ENCODE measurements at places on chromosomes 4 and X.

GRCh38 chr4:98679738-98680137, 21.3 kb upstream of the TSPAN5 start:
- peaks cover under 1% of the 10 kb centered on the region for H3K4me1 ChIP-seq
- peaks cover 3% of the 10 kb centered on the region for H3K27me3 ChIP-seq
- no peak for DNase-seq

DNA sequence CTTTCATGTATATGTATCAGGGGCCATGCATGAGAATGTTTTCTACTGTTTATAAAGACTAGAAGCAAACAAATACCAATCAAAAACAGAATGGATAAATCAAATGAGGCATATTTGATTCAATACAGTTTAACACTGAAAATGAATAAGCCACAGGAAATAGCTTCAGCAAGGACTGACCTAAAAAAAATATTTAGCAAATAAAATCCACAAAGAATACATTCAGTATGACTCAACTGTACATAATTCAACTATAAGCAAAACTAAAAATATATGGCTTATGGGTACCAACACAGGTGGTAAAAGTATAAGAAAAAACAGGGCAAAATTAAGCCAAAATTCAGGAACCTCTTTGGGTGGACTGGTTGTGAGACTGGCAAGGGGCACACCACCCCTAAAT, 112.9 kb downstream of the KCNIP4 start:
- DNase-seq: no peak
- no peaks in the 10 kb centered on the region for H3K36me3 ChIP-seq
- no peaks in the 10 kb centered on the region for H3K4me1 ChIP-seq
- H3K27ac ChIP-seq: no peak overlapping the region
- no peaks in the 10 kb centered on the region for H3K27me3 ChIP-seq

DNA sequence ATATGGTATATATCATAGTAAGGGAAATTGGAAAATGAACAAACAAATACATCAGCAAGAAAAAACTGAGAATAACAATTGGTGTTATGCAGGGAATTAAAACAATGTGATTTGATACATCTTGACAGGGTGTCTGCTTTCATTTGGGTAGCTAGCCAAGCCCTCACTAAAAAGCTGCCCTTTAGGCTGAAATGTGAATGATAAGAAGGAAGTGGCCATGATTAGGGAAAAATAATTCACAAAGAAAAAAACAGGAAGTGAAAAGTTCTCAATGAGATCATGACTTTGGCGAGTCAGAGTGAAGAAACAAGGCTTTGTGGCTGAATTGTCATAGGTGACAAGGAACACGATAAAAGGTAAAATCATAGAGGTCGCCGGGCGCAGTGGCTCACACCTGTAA, 675.8 kb upstream of the SLIT2 start:
- no peaks in the 10 kb centered on the region for H3K4me1 ChIP-seq
- H3K4me3 ChIP-seq: no peak overlapping the region
- H3K27ac ChIP-seq: no peak overlapping the region
- no peak for DNase-seq

DNA sequence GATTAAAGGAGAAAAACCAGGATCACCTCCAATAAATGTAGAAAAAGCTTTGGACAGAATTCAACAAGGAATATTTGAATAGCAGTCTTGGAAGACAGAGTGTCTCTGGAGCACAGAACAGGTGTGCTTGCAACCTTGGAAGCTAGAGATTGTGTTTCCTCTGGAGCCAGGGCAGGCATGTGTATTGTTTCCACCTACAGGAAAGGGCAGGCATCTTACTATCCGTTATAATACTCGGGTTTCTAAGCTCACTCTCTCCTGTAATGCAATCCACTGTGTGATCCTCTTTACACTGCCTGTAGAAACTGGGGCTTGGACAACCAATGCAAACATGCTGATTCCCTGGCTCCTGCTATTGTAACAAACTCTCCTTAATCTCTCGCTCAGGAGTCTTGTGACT, 14.4 kb downstream of the CCDC110 start:
- DNase-seq: no peak
- no peak overlapping the region for H3K4me3 ChIP-seq
- peaks cover 27% of the 10 kb centered on the region for H3K27me3 ChIP-seq

DNA sequence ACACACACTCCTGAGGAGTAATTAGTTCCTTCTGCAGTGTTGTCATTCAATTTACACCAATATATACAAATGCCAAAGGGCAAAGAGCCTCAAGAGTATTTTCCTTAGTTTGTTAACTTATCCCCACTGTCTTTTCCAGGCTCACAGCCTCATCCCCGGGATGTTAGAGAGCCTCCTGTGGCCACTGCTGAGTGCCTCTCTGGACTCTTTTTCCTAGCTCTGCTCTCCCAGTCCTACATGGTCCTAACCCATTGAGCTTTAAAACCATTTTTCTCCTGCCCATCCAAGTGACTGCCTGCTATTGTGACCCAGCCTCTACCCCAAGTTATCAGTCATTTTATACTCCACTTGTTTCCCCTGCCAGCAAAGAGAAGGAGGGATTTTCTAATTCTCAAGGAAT, 23.5 kb upstream of the TTC29 start:
- H3K27ac ChIP-seq: no peak overlapping the region
- no peaks in the 10 kb centered on the region for H3K36me3 ChIP-seq
- H3K27me3 ChIP-seq: peaks cover 3% of the 10 kb centered on the region
- H3K4me1 ChIP-seq: no peaks in the 10 kb centered on the region
- DNase-seq: no peak
- H3K4me3 ChIP-seq: no peak overlapping the region

DNA sequence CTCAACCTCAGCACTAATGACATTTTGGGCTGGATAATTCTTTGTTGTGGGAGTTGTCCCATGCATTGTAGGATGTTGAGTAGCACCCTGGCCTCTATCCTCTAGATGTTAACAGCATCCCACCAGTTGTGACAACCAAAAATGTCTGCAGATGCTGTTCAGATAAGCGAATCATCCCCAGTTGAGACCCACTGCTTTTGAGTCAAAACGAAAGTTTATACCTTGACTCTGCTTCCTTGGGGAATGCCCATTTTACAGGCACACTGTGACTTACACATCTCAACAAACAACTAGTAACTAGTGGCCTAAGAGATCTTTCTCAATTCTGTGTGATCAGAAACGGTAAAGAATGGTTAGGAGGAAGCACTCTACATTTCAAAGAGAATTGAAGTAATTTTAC, 37.0 kb downstream of the SEPSECS start:
- no peaks in the 10 kb centered on the region for H3K27me3 ChIP-seq
- DNase-seq: no peak
- no peaks in the 10 kb centered on the region for H3K4me1 ChIP-seq
- peaks cover 4% of the 10 kb centered on the region for H3K36me3 ChIP-seq
- H3K27ac ChIP-seq: no peak overlapping the region

DNA sequence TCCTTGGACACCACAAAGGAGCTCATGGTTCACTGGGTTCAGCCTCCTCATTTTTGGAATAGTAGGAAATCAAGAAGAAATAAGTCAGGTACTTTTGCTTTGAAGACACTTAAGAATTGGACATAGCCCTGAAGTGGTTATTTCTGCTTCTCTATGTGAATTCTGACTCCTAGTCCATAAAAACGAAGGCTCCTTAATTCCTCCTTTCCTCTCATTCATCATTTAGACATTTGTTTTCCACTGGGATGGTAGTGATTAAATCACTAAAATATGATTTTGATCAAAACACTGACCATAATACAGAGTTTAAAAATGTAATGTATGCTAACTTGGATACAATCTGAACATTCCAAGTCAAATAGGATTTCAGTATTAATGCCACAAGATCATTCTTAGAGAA, 34.7 kb upstream of the CYP2U1 start:
- H3K4me1 ChIP-seq: peaks cover 8% of the 10 kb centered on the region
- no peak for DNase-seq
- no peak overlapping the region for H3K4me3 ChIP-seq
- peaks cover 3% of the 10 kb centered on the region for H3K27me3 ChIP-seq
- peak overlapping the region; percentile 49 for H3K27ac ChIP-seq
- no peaks in the 10 kb centered on the region for H3K36me3 ChIP-seq

GRCh38 chr4:2798399-2799223, 5.7 kb downstream of the SH3BP2 start:
- no peak for DNase-seq
- H3K4me3 ChIP-seq: no peak overlapping the region
- H3K4me1 ChIP-seq: peaks cover 56% of the 10 kb centered on the region
- no peaks in the 10 kb centered on the region for H3K36me3 ChIP-seq
- peak overlapping the region; percentile 32 for H3K27ac ChIP-seq

DNA sequence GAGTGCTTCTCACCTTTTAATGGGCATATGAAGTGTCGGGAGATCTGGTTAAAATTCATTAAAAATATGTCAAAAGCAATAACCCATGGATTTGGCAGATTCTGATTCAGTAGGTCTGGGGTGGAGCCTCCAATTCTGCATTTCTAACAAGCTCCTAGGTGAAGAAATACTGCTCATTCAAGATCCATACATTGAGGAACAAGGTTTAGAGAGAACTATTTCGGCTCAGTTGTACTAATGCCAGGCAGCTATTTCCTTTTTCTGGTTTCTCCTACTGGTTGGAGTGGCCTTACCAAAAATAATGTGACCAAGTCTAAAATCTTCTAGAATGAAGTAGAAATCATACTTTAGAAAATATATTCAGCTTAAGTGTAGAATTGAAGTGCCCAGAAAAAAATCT, 117.5 kb downstream of the TSPAN7 start:
- H3K36me3 ChIP-seq: no peaks in the 10 kb centered on the region
- H3K4me3 ChIP-seq: no peak overlapping the region
- H3K27me3 ChIP-seq: peaks cover 4% of the 10 kb centered on the region
- no peak overlapping the region for H3K27ac ChIP-seq

- H3K27ac ChIP-seq: no peak overlapping the region
- no peak for DNase-seq
- H3K4me1 ChIP-seq: no peaks in the 10 kb centered on the region
- H3K27me3 ChIP-seq: peaks cover 7% of the 10 kb centered on the region
- H3K4me3 ChIP-seq: no peak overlapping the region
These were observed 13.4 kb upstream of the ZCCHC18 start for GRCh38 chrX:104098919-104099318.

- peaks cover 10% of the 10 kb centered on the region for H3K27me3 ChIP-seq
- H3K27ac ChIP-seq: peak overlapping the region; percentile 63
- peak overlapping the region; percentile 62 for H3K4me3 ChIP-seq
- DNase-seq: no peak
These were observed 158.2 kb downstream of the DEFB131A start for GRCh38 chr4:9602389-9602914.

DNA sequence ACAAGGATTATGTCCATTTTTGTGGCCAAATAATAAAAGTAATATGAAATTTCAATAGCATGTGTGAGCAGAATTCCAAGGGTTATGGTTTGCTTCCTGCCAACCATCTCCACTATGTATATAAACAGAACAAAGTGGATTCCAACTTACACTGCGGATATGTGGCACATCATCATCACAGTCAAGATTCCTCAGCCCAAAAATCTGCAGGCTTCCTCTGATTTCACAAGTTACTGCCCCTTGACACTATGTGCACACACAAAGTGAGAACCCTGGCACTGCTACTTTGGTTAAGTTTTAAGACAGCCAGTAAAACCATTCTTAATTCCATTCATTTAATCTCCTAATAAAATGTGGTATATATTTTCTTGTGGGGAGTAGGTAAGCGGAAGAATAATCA, 76.4 kb downstream of the LEF1 start:
- H3K4me1 ChIP-seq: peaks cover 15% of the 10 kb centered on the region

- no peak overlapping the region for H3K4me3 ChIP-seq
- H3K27me3 ChIP-seq: no peaks in the 10 kb centered on the region
- DNase-seq: no peak
- H3K27ac ChIP-seq: peak overlapping the region; percentile 1
- H3K36me3 ChIP-seq: peaks cover 12% of the 10 kb centered on the region
These were observed 56.6 kb downstream of the WWC2 start for GRCh38 chr4:183155450-183156184.

GRCh38 chrX:45762699-45763647, 562.3 kb upstream of the DIPK2B start:
- no peak overlapping the region for H3K4me3 ChIP-seq
- no peaks in the 10 kb centered on the region for H3K27me3 ChIP-seq
- DNase-seq: no peak
- peaks cover 19% of the 10 kb centered on the region for H3K36me3 ChIP-seq
- peak overlapping the region; percentile 73 for H3K27ac ChIP-seq
- peaks cover 49% of the 10 kb centered on the region for H3K4me1 ChIP-seq

DNA sequence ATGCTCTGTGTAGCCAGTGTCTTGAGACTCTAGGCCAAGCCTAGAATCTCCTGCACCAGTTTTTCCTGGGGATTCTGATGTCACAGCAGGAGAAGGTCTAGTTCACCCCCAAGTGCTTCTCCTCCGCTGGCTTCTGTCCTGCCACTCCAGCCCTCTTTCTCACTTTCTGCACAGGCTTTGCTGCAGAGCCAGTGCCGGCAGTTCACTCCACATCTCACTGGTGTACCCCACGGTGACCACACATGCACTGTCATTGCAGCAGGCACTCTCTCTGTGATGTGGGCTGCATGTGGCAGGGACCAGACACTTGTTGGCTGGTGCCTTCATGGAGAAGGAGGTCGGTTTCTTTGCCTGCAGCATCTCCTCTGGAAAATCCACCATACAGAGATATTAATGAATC, 643.8 kb upstream of the GALNTL6 start:
- H3K36me3 ChIP-seq: no peaks in the 10 kb centered on the region
- no peak for DNase-seq
- no peak overlapping the region for H3K4me3 ChIP-seq
- no peaks in the 10 kb centered on the region for H3K4me1 ChIP-seq

DNA sequence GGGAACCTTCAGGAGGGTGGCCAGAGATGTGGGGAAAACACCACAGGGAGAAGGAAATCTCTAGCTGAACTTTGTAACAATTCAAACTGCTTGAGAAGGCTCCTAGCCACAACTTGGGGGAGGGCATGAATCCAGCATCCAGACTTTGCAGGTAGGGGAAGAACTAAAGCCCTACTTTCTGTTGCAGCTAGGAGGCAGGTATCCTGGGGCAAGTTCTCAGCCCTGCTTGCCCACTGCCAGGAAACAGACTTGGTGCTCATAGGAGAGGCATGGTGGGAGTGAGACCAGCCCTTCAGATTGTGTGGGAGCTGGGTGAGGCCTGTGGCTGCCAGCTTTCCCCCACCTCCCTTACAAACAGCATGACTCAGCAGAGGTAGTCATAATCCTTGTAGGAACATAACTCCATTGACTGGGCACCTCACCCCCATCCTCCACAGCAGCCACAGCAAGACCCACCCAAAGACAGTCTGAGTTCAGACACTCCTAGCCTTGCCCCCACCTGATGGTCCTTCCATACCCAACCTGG, 209.5 kb upstream of the CPEB2 start:
- H3K27ac ChIP-seq: no peak overlapping the region
- no peak overlapping the region for H3K4me3 ChIP-seq
- H3K4me1 ChIP-seq: no peaks in the 10 kb centered on the region
- peaks cover 10% of the 10 kb centered on the region for H3K27me3 ChIP-seq
- no peaks in the 10 kb centered on the region for H3K36me3 ChIP-seq

- H3K4me1 ChIP-seq: no peaks in the 10 kb centered on the region
- no peak overlapping the region for H3K27ac ChIP-seq
- H3K27me3 ChIP-seq: no peaks in the 10 kb centered on the region
- DNase-seq: no peak
- no peaks in the 10 kb centered on the region for H3K36me3 ChIP-seq
These were observed 148.1 kb upstream of the EOLA2 start for GRCh38 chrX:150086371-150086770.

- H3K4me3 ChIP-seq: no peak overlapping the region
- H3K27me3 ChIP-seq: peaks cover 7% of the 10 kb centered on the region
- H3K36me3 ChIP-seq: no peaks in the 10 kb centered on the region
- no peak overlapping the region for H3K27ac ChIP-seq
These were observed 15.0 kb upstream of the STARD8 start for GRCh38 chrX:68632491-68632890.

Measured in nephron progenitor cell (in vitro differentiated cells).